ENCODE measurements at places on chromosomes 5 and 9. TPM values are rescaled to one million over a fixed set of nuclear protein-coding genes. Genes with fewer than 3 reads are reported as not detected.

The OTP gene
- polyA plus RNA-seq = 0.18 TPM

The SAPCD2 gene
- polyA plus RNA-seq = 0.87 TPM

The LCN2 gene
- polyA plus RNA-seq = 31.9 TPM

The TESK1 gene
- 32.8 TPM for polyA plus RNA-seq

The GHR gene
- 4.5 TPM for polyA plus RNA-seq

The FST gene
- 7.2 TPM for polyA plus RNA-seq

The JAKMIP2 gene
- polyA plus RNA-seq = 2.6 TPM

The PCDHGC4 gene
- polyA plus RNA-seq = 0.05 TPM

The PDZD2 gene
- polyA plus RNA-seq = 6.8 TPM

The CCDC192 gene
- 0.11 TPM for polyA plus RNA-seq
